ENCODE measurements at places on chromosomes 4 and X. TPM values are rescaled to one million over a fixed set of nuclear protein-coding genes. Genes with fewer than 3 reads are reported as not detected.
A peak's percentile ranks its signal among the peaks of the same experiment; 100 is the strongest.

- H3K4me3 ChIP-seq: no peak overlapping the region
- H3K4me1 ChIP-seq: no peaks in the 10 kb centered on the region
- no peaks in the 10 kb centered on the region for H3K36me3 ChIP-seq
- DNase-seq: no peak
- no peak overlapping the region for H3K27ac ChIP-seq
- no peaks in the 10 kb centered on the region for H3K27me3 ChIP-seq
These were observed 12.2 kb upstream of the MSL3 start for GRCh38 chrX:11745881-11746280.

DNA sequence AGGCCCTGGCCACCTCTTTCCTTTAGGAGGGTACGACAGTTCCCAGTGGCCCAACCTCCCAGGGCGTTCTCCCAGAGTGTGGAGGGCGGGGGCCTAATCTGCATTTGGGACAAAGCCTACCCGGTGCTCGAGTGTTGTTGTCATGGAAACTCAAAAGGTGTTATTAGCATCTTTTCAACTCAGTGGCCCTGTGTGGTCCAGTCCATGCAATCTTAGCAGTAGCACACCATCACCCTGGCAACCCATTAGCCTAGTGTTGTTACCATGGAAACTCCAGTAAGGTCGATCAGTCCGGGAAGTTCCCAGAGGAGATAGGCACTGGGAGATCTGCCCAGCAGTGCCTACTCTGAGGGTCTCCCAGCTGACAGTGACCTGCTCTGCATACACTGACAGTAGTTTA lies 20.2 kb downstream of the APLN start:
- DNase-seq: no peak
- H3K36me3 ChIP-seq: no peaks in the 10 kb centered on the region
- H3K4me3 ChIP-seq: no peak overlapping the region
- no peak overlapping the region for H3K27ac ChIP-seq

DNA sequence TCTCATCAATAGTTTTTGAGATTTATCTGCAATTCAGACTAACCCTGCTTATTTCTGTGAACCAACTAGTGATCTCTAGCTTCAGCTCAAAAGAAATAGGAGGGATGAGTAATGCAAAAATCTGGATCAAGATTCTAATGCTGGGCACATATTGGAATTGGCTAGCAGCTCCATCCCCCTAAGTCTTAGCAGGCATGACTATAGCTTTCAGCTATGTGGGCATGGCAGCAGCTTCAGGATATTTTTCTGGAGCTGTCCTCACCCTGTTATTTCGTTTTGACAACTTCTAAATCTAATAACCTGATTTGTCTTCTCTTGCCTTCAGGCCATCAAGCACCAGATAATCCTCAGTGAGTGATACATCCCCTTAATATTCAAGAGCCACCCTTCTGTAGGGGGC lies 50.8 kb upstream of the GNPDA2 start:
- no peaks in the 10 kb centered on the region for H3K4me1 ChIP-seq
- no peaks in the 10 kb centered on the region for H3K36me3 ChIP-seq
- no peak for DNase-seq
- no peaks in the 10 kb centered on the region for H3K27me3 ChIP-seq
- H3K4me3 ChIP-seq: no peak overlapping the region
- no peak overlapping the region for H3K27ac ChIP-seq

HSD17B13 gene
- 0.38 TPM for total RNA-seq

DNA sequence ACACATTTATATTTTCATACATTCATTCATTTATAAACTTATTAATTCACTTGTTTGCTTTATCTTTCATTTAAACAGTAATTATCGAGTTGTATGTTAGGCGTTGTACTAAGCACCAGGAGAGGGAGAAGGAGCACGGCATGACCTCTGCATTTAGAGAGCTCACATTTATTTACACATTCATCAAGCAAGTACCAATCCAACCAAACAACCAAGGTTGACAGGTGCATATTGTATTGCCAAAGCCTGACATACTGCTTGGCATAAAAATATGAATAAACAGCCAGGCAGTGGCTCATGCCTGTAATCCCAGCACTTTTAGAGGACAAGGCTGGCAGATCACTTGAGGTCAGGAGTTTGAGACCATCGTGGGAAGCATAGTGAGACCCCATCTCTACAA lies 37.0 kb upstream of the CLNK start:
- DNase-seq: no peak
- no peaks in the 10 kb centered on the region for H3K4me1 ChIP-seq
- no peaks in the 10 kb centered on the region for H3K36me3 ChIP-seq
- no peaks in the 10 kb centered on the region for H3K27me3 ChIP-seq
- no peak overlapping the region for H3K4me3 ChIP-seq

PSAPL1 gene
- not detected for total RNA-seq

- H3K4me1 ChIP-seq: no peaks in the 10 kb centered on the region
- no peak for DNase-seq
- no peaks in the 10 kb centered on the region for H3K27me3 ChIP-seq
- no peaks in the 10 kb centered on the region for H3K36me3 ChIP-seq
- H3K4me3 ChIP-seq: no peak overlapping the region
These were observed 11.6 kb downstream of the NPY2R start for GRCh38 chr4:155220025-155220424.

GRCh38 chr4:142781114-142781513 lies 65.0 kb downstream of the INPP4B start:
- DNase-seq: no peak
- H3K36me3 ChIP-seq: no peaks in the 10 kb centered on the region
- H3K27ac ChIP-seq: no peak overlapping the region

DNA sequence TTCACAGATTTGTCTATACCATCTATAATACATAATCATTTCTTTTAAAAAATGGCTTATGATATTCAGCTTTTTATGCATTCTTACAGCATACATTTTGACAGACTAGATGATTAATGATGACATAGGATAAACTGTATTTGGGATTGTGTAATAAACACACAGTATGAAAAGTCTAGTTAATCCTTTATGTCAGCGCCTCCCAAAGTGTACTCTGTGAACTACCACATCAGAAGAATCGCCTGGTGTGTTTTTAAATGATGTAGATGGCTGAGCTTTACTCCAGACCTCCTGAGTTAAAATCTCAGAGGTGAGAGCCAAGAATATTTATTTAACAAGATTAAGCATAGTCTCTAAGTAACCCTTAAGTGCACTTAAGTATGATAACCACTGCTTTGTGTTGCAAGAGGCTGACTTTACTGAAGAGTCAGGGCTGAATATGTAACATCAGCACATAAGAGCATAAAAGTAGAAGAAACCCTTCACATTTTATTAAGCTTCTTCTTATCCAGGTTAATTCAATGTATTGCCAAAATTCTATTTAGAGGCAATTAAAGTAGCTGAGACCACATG lies 104.2 kb downstream of the ANK2 start:
- DNase-seq: no peak
- no peaks in the 10 kb centered on the region for H3K27me3 ChIP-seq
- H3K36me3 ChIP-seq: no peaks in the 10 kb centered on the region
- H3K27ac ChIP-seq: no peak overlapping the region
- H3K4me1 ChIP-seq: no peaks in the 10 kb centered on the region

- no peak for DNase-seq
- no peak overlapping the region for H3K4me3 ChIP-seq
- H3K27me3 ChIP-seq: no peaks in the 10 kb centered on the region
- H3K36me3 ChIP-seq: no peaks in the 10 kb centered on the region
These were observed 148.3 kb upstream of the NHS start for GRCh38 chrX:17226736-17227135.

ABLIM2 gene
- 4.8 TPM for total RNA-seq

DNA sequence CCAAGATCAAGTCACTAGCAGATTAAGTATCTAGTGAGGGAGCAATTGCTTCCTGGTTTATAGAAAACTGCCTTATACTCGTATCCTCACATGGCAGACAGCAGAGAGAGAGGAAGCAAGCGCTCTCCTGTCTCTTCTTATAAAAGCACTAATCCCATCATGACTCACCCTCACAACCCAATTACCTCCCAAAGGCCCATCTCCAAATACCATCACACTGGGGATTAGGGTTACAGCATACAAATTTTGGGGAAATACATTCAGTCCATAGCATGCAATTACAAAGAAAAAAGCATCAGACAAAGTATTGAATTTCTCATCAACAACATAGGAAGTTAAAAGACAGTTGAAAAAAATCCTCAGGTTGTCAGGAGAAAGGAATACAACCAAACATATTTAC lies 292.6 kb downstream of the IQCM start:
- H3K27me3 ChIP-seq: no peaks in the 10 kb centered on the region
- no peak overlapping the region for H3K4me3 ChIP-seq
- DNase-seq: no peak
- no peak overlapping the region for H3K27ac ChIP-seq

DNA sequence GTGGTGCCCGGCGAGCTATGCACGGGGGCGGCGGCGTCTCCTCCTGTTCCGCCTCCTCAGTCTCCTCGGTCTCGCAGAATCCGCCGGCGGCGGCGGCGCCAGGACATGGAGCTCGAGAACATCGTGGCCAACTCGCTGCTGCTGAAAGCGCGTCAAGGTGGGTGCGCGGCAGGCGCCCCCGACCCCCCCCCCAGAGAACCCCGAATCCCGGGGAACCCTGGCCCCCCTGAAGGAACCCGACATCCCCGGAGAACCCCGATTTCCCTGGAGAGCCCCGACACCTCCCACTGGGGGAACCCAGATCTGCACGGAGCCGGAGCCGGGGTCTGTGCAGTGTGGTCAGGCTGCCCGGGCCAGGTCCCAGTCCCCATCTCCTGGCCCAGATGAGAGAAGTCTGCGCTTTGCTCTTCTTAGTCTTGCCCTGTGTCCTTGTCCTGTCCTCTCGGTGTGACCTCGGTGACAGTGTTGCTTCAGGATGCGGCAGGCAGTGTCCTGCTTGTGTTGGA lies 648 bp downstream of the GRK4 start:
- H3K4me3 ChIP-seq: peak overlapping the region; percentile 84
- H3K27ac ChIP-seq: peak overlapping the region; percentile 12
- H3K36me3 ChIP-seq: no peaks in the 10 kb centered on the region
- peaks cover 11% of the 10 kb centered on the region for H3K4me1 ChIP-seq
- no peaks in the 10 kb centered on the region for H3K27me3 ChIP-seq
- no peak for DNase-seq

DNA sequence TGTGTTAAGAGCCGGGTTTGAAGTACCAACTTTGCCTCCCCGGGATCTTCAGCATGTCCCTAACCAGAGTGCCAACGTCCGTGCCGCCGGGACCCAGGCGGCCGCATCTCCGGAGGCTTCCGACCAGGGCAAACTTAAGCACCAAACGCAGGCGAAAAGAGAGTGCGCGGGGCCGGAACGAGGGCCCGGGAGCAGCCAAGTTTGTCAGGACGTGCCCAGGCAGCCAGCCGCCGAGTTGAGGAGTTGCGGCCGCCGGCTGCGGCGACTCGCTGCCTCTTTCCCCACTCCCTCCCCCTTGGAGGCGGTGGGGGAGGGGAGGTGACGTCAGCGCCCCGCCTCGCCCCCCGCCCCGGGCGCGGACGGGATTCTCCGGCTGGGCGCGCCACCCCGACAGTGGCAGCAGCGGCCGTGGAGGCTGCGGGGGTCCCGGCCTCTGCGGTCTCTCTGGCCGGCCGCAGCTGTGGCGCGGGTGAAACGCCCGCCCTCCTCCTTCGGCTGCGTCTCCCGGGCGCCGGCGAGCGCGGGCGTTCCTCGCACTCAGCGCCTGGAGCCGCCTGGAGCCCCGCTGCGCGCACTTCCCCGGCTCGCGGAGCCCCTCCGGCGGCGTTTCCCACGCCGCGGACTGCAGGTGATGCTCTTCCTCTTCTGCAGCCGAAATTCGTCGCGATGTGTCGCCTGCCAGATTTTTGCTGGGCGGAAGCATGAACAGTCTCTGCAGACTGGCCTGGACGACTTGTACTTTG lies 2.9 kb upstream of the FAT1 start:
- peak; percentile 68 for DNase-seq
- peak overlapping the region; percentile 85 for H3K27ac ChIP-seq
- H3K4me3 ChIP-seq: peak overlapping the region; percentile 54
- H3K4me1 ChIP-seq: no peaks in the 10 kb centered on the region

NDP gene
- total RNA-seq: not detected

- H3K27ac ChIP-seq: no peak overlapping the region
- DNase-seq: peak; percentile 22
- H3K27me3 ChIP-seq: no peaks in the 10 kb centered on the region
- H3K4me3 ChIP-seq: no peak overlapping the region
These were observed 96.3 kb upstream of the NOCT start for GRCh38 chr4:138919094-138919936.

DNA sequence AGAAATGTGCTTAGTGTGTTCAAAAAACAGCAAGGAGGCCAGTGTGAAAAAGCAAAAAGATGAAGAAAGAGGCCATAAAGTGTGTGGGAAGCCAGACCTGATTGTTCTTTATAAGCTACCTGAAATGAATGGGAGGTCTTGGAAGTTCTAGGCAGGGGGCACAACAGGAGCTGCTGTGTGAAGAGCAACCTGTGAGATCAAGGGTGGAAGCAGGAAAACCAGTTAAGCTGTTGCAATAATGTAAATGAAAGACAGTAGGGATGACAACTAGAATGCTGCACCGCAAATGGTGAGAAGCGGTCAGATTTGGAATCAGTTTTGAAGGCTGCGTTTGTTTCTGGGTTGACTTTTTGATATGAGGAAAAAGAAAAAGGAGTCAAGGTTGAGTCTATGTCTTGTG lies 123.5 kb downstream of the TMEM144 start:
- no peaks in the 10 kb centered on the region for H3K27me3 ChIP-seq
- no peak overlapping the region for H3K27ac ChIP-seq
- DNase-seq: no peak
- H3K36me3 ChIP-seq: no peaks in the 10 kb centered on the region
- no peak overlapping the region for H3K4me3 ChIP-seq

DNA sequence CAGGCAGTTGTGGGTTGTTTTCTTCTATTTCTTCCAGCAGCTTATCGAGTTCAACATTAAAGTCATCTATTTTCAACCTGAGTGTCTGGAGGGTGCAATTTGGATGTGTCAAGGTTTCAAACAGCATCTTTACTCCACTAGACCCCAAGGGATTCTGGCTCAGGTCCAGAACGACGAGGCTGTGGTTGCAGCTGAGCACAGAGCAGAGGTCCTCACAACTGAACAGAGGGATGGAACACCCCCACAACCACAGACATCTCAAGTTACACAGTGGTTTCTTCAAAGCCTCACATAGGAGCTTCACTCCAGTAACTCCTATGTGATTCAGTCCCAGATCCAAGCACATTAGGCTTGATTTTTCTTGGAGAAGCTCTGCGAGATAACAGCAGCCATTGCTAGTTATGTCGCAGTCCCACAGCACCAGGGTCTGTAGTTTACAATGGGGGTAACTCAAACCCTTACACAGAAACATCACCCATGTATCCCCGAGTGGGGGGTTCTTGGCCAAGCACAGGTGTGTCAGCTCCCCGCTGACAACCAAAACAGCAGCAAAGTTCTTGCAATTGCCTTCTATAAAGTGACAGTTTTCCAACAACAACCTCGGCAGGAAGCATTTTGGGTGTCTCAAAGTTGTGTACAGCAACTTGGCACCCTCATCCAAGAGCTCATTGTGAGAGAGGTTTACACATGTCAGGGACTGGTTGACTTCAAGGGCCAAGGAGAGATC lies 2.8 kb downstream of the NLRP2B start:
- no peak for DNase-seq
- no peak overlapping the region for H3K27ac ChIP-seq
- no peaks in the 10 kb centered on the region for H3K36me3 ChIP-seq
- H3K27me3 ChIP-seq: no peaks in the 10 kb centered on the region
- H3K4me1 ChIP-seq: no peaks in the 10 kb centered on the region

LDB2 gene
- total RNA-seq: 4.2 TPM

- DNase-seq: peak; percentile 58
- no peaks in the 10 kb centered on the region for H3K27me3 ChIP-seq
- H3K4me3 ChIP-seq: no peak overlapping the region
- no peak overlapping the region for H3K27ac ChIP-seq
- no peaks in the 10 kb centered on the region for H3K36me3 ChIP-seq
- H3K4me1 ChIP-seq: no peaks in the 10 kb centered on the region
These were observed 12.4 kb downstream of the GPAT3 start for GRCh38 chr4:83548151-83548905.

PHOX2B gene
- not detected for total RNA-seq

MTNR1A gene
- total RNA-seq: 1.1 TPM

All from pancreas (tissue), 10 donors.